ENCODE measurements at places on chromosomes 2 and 18.
A peak's percentile ranks its signal among the peaks of the same experiment; 100 is the strongest.

DNA sequence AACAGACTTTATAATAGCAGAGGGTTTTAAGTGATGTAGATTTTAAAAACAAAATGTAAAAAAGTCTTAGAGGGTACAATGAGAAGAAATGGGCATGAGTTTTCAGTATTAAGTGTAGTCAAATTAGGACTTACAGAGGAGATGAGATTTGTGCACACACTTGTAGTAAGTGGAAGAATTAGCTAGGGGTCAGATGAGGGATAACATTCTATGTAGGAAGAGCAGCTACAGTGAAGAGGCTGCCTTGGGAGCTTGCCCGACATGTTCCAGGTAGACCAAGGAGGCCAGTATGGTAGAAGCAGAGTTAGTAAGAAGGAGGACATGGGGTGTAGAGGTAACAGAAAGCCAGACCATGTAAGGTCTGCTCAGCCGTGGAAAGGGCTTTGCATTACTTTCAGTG is 189.2 kb upstream of the DSEL start:
- DNase-seq: no peak

GRCh38 chr2:220676695-220677094 is 895.4 kb downstream of the EPHA4 start:
- DNase-seq: no peak

GRCh38 chr2:190978389-190979053 is 35.5 kb downstream of the STAT1 start:
- DNase-seq: no peak

DNA sequence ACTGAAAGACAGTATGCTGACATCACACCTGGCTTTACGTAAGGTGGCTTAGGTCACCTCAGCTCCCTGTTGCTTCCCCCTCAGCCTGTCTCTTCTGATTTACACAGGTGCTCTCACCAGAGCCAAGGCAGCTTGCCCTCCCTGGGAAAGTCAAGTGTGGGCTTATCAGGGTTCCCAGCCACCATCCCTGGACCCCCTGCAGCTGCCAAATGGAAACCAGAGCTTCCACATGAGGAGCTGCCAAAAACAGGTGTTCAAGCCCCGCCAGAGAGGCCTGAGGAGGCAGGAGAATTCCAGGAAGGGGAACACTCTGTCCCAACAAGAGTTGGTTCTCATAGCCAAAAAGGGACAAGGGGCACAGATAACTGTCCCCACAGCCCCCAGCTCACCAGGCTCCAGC is 266.7 kb downstream of the ATAD2B start:
- DNase-seq: no peak

- DNase-seq: no peak
Measured at GRCh38 chr2:37918742-37919186, 6.3 kb upstream of the RMDN2 start.

GRCh38 chr2:105812180-105813044 is 67.7 kb downstream of the NCK2 start:
- no peak for DNase-seq

GRCh38 chr2:176093145-176093897 is 800 bp downstream of the HOXD13 start:
- no peak for DNase-seq

GRCh38 chr18:3526421-3527354 is 76.7 kb downstream of the TGIF1 start:
- DNase-seq: no peak

DNA sequence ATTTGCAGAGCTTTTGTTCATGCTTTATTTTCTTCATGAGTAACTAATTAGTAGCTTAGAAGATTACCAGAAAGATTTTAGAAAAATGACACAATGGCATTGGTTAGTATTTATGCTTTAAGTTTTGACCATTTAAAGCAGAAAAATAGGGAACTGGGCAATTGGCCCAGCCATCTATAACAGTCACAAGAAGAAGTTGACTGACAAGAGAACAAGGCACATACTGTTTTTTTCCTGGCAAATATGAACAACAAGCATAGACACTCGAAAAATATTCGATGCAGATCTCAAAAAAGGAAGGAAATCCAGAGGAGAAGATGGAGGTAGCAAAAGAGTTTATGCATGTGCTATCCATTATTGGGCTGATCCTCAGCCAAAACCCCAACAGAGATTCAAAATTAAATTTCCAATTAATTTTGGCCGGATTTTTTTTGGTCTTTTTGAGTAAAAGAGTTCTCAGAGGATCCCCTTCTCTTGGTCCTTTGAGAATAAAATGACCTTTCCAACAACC is 200.8 kb upstream of the SLC35G4 start:
- no peak for DNase-seq

- DNase-seq: no peak
Measured at GRCh38 chr2:36445185-36445866, 89.7 kb downstream of the CRIM1 start.

DNA sequence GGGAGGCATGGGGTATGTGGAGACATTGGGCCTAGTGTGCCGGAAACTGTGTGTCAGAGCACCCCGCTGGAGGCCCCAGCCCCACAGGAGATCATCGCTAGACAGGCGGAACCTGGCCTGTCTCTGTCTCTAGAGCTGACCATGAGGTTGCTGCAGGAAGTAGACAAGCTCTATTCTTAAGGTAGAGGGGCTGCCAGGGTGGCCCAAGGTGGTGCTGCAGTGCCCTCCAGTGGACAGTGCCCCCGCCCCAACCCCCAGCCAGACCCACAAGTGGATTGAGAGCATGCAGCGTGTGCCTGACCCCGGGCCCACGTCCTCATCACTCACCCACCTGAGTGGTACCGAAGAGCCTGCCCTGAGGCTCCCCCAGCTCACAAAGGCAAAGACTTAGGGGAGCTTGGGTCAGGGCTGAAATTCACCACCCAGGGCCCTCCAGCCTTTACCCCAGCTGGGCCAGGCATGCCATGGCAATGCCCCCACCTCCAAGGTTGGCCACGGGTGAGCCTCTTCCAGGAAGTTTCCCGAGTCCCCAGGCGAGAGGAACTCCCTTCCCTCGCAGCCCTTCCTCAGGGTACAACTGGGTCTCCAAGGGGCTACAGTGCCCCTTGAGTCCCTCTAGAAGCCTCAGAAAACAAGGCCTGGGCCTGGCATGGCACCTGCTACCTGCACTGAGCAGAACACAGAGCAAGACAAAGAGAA is 155.0 kb downstream of the TTC32 start:
- no peak for DNase-seq

GRCh38 chr2:190947711-190948251 is 66.2 kb downstream of the STAT1 start:
- no peak for DNase-seq

- no peak for DNase-seq
Measured at GRCh38 chr2:184598002-184598315, 370 bp upstream of the ZNF804A start.

GRCh38 chr18:54845787-54846186 is 17.5 kb downstream of the RAB27B start:
- DNase-seq: no peak

DNA sequence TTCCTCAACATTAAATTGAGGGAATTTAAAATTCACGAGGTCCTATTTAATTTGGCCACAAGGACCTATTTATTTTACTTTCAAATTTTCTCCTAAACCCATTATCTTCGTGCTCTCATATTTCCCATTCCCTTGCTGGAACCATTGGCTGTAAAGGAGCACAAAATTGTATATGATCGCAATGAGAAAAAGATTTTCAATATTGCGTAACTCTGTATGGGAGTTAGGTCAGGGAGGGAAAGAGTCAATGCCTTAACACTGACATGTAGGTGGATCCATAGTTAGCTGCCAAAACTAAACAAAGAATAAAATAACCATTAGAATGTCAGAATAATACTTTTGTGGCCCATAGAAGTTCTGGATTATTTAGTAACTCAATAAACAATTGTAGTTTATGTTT is 40.6 kb upstream of the ZC3H15 start:
- DNase-seq: no peak

DNA sequence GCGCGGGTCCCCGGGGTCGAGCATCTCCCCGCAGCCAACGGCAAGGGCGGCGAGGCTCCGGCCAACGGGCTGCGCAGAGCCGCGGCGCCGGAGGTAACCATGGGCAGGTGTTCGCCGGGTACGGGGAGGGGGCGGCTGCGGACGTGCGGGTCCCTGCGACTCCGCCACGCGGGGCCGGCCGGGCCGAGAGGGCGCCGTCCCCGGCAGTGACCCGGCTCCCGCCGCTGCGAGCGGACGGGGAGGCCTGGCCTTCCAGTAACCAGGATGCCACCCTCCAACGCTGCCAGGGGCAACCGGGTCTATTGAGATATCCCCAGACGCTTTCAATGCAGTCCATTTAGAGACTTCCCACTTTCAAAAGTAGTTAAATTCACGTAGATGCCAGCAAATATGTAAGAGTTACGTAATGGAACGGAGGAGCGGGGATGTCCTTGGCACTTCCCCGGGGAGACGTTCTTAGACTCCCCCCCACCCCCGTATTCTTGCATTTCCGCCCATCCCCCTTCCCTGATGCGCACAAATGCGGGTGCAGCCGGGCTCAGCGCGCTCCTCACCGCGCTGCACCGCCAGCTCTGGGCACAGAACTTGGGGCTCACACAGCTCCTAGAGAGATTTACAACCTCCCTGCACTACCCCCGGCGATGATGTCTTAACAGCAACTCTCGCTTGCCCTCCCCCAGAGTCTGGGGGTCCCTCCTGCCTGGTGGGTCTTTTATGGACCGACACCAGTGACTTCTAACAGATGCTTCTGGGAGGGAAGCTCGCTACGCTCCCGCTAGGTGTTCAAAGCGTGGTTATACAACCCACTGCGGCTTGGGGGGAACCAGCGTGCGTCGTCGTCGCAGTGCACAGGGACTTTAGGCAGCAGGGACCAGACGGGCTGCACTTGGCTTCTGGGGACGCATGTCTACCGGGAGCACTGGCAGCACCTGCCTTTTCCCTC is 657 bp downstream of the SGPP2 start:
- DNase-seq: peak; percentile 4

DNA sequence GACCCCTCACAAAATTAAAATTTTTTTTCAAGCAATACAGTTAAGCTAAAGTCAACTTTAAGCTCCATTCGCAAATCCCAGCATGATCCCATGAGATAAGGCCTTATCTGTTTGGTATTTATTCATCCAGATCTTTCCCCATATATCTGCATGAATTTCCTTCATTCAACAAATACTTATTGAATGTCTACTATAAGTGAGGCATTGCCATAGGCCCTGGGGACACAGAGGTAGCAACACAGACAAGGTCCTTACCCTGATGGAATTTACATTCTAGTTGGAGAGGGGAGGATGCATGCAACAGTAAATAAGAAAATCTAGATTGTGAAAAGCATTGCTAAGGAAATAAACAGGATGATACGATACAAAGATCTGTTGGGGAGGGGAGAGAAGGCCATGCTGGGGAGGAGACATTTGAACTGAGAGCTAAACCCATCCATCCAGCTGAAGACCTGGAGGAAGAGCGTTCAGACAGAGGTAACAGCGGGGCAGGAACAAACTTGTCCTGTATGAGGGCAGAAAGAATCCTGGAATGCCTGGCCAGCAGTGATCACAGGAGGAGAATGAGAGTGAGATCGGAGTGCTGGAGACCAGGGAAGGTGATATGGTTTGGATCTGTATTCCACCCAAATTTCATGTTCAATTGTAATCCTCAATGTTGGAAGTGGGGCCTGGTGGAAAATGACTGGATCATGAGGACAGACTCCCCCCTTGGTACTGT is 71.6 kb downstream of the SDC1 start:
- DNase-seq: no peak

DNA sequence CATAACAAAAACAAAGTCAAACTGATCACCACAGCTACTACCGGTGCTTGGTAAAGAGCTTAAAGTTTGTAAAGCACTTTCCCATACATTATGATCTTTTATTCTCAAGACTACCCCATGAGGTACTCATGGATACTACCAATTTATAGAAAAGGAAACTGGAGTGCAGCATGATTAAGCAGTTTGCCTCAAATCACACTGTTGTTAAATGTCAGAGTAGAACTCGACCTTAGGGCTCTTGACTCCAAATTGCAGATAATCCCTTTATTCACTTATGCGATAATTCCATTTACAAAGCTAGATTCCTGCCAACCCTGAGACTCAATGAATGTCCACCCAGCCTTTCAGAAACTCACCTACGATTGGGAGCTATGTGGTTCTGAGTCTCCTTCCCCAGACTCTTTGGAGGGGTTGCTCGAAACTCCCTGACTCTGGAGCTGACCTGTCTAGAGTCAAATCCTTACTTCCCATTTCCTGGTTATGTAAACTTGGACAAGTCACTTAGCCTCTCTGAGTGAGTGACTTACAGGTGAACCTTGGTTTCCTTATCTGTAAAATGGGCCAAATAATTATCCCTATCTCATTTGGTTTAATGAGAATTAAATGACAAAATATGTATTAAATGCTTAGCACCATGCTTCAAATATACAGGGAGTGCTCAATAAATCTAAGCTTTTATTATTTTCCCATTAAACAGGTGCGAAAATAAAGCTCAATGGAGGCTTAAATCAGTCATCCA is 47.4 kb downstream of the PSD4 start:
- no peak for DNase-seq

DNA sequence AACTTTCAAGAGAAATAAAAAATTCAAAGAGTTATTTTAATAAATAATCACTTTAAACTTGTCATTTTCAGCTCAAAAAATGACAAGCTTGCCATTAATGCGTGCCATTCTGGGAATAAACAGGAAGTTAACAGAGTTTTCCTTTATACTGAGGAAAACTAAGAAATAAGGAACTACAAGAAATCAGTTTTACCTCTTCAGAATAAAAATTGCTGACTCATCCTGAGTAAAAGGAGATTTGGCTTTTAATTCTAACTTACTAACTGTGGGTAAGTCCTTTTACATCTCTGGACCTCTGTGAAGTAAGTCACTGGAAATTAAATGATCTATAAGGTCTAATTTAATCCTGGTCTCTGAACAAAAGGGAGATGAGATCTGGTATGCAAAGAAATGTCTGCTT is 16.1 kb downstream of the CEBPZ start:
- no peak for DNase-seq

DNA sequence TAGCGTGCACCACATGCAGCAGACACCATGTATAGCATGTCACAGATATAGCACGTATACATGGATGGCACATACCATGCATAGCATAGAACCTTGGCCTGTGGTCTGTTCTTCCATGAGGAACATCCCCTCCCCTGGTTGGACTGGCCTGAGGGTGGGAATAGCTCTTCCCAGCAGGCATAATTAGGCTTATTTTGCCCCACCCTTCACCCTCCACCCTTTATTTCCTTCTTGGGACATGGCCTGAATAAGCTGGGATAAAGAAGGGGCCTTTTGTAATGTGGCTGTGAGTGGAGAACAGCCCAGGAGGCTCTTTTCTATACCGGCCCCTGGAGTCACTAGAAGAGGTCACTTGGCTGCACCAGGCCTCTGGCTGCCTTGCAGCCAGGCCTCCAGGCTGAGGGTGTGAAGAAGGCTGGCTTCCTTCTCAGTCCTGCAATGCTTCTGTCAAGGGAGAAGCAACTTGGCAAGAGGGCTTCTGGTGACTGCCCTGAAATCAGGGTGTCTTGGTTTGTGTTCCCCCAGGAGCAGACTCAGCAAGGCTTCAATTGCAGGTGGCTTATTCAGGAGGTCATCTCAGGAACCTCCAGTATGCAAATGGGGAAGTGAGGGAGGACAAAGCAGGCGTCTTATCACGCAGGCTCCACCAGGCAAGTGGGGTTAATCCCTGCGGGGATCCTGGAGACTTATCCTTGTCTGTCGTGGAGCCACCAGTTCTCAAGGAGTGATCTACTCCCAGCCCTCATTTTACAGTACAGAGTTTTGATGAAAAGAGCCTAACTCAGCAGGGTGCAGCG is 68.2 kb downstream of the HS6ST1 start:
- no peak for DNase-seq

- DNase-seq: no peak
Measured at GRCh38 chr18:27428716-27429475, 243.8 kb upstream of the CHST9 start.
